ENCODE measurements at places on chromosomes 12 and 14. TPM values are rescaled to one million over a fixed set of nuclear protein-coding genes. Genes with fewer than 3 reads are reported as not detected.

DNA sequence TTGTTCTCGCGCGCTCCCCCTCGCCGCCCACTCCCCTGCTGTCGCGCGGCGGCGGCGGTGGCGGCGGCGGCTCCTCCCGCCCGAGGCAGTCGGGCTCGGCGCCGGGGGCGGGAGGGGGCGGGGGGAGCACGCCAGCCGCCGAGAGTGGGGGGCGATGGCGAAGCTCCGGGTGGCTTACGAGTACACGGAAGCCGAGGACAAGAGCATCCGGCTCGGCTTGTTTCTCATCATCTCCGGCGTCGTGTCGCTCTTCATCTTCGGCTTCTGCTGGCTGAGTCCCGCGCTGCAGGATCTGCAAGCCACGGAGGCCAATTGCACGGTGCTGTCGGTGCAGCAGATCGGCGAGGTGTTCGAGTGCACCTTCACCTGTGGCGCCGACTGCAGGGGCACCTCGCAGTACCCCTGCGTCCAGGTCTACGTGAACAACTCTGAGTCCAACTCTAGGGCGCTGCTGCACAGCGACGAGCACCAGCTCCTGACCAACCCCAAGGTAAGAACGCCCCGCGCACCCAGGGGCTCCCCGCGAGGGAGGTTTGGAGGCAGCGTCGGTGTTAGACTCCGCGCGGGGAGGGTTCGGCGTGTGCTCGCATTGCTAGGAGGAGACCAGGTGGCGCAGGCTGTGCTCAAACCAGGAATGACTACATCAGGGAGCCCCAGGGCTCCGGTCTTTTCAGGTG is 629 bp downstream of the KCNMB4 start:
- DNase-seq = peak; percentile 80

DNA sequence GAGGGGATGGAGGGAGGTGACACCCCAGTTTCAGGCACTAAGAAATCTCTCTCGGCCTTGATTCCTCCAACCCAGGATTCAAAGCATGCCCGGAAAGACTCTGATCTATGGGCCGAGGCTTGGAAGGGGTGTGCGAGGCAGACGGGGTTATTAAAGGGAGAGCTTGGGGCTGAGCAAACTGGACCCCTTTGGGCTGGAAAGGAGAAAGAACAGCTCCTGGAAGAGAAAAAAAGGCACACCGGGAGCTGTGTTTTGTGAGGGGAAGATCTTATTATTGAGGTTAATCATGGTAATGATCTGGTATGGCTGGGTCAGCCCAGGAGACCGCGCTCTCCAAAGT is 5.7 kb upstream of the HOXC4 start:
- DNase-seq = no peak

DNA sequence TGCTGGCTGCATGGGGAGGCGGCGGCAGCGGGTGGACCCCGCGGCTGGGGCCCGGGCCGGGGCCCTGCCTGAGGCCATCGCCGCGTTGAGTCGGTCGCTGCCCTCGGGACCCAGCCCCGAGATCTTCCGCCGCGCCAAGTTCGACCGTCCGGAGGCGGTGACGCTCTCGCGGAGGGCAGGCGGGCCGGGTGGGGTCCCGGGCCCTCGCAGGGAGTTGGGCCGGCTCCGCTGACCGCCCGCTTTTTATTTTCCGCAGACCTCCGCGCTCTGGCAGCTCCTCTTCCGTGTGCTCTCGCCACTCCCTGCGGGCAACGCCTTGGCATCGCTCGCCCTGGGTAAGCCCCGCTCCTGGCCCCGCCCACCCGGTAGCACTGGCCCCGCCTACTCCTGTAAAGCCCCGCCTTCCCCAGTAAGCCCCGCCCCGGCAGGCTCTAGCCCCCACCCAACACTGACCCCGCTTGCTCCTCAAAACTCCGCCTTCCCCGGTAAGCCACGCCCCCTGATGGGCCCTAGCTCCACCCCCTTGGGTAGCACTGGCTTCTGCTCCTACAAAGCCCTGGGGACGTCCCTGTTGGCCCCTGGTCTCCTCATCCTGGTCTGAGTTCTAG is 424 bp downstream of the TEDC1 start:
- DNase-seq = peak; percentile 81

DNA sequence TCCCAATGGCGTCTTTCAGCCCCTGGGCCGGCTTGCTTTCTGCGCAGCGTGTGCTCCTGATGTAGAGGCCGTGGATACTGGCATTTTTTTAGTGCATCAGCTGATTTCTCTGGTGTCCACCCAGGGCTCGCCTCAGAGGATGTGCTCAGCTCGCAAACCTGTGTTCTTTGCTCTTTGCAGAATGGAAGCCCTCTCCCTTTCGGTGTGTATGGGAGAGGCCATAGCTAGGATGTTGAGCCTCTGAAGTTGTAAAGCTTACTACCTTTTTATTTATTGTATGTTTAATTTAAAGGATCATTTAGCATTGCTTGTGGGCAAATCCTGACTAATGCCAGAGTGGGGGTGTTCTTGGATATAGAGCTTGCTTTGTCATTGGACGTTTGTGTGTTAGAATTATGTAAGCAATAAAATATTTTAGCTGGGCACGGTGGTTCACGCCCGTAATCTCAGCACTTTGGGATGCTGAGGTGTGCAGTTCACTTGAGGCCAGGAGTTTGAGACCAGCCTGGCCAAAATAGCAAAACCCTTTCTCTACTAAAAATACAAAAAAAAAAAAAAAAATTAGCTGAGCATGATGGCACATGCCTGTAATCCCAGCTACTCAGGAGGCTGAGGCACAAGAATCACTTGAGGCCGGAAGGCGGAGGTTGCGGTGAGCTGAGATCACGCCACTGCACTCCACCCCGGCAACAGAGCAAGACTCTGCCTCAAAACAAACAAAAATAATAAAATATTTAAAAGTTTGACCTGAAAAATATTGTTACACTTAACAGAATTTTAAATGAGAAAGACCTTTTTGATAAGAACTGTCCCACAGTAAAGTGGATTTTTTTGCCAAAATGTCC is 52.6 kb upstream of the MMP17 start:
- no peak for DNase-seq

- no peak for DNase-seq
Measured at GRCh38 chr12:109864916-109865315, 15.4 kb downstream of the GLTP start.

GRCh38 chr12:62256408-62257096 is 3.7 kb upstream of the USP15 start:
- DNase-seq = no peak

DNA sequence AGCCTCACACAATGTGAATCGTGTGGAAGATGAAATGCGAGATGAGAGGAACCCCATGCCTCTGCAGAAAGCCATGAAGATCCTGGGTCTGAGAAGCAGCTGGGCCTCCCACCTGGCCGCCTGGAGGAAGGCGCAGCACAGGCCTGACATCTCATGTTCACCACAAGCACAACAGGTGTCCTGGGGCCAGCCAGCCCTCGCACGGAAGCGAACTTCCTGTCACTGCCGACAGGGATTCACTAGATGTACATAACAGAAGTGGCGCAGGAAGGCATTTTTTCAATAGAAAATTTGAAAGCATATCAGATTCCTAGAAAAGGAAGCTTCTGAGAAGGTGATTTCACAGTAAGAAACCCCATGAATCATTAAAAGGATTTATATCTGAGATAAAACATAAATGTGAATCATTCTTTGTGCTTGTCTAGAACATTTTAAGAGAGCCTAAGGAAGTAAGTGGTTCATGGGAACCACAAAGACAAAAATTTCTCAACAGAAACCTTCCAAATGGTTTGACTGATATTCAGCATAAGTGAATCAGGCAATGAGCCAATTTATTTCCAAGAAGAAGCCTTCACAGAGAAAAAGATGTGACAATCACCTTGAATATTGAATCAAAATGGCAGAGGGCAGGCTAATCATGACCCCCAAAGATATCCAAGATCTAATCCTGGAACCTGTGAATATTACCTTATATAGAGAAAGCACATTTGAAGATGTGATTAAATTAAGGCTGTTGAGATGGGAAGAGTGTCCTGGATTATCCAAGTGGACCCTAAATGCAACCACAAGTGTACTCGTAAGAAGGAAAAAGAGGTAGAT is 311.9 kb downstream of the DUSP6 start:
- peak; percentile 73 for DNase-seq

GRCh38 chr14:101705733-101706508 is 55.6 kb upstream of the PPP2R5C start:
- DNase-seq = peak; percentile 82

DNA sequence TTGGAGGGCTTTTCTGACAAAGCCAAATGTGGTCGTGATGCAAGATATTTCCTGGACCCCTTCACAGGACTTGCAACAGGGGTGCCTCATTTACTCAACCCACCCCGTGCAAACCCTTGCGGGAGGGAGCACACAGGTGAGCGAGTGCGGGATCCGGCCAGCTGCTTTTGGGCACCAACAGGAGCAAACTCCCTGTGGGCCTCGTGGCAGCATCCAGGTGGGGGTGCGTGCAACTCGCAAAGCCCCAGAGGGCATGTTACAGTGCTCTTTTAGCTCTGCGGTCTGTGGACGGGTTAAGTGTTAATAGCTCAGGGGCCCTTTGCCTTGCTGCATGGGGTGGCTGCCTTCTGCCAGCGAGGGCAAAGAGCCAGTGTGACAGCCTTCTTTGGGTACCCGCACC is 707.6 kb upstream of the MDGA2 start:
- no peak for DNase-seq

- DNase-seq = no peak
Measured at GRCh38 chr12:74043343-74043742, 494.3 kb upstream of the ATXN7L3B start.

- DNase-seq = no peak
Measured at GRCh38 chr14:99436247-99437180, 44.1 kb downstream of the SETD3 start.

- no peak for DNase-seq
Measured at GRCh38 chr14:59848671-59849070, 21.9 kb downstream of the RTN1 start.

- DNase-seq = no peak
Measured at GRCh38 chr14:34053666-34054065, 102.8 kb upstream of the EGLN3 start.

DNA sequence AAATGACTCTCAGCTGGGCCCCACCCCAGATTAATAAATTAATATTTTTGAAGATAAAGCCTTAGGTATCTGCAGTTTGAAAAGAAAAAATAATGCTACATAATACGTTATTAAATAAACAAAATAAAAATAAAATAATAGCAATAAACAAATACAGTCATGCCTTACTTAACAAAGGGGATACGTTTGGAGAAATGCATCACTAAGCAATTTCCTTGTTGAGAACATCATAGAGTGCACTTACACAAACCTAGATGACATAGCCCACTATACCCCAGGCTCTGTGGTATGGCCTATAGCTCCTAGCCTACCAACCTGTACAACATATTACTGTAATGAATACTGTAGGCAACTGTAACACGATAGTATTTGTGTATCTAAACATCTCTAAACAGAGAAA is 7.1 kb upstream of the EGLN3 start:
- no peak for DNase-seq

DNA sequence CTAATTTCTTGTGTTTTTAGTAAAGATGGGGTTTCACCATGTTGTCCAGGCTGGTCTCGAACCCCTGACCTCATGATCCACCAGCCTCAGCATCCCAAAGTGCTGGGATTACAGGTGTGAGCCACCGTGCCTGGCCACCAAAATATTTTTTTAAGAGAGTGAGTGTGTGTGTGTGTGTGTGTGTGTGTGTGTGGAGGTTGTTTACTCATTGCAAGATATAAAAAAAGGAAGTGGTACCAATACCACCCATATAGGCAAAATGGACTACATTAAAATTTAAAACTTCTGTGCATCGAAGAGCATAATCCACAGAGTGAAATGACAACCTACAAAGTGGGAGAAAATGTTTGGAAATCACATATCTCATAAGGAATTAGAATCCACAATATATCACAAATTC is 15.5 kb upstream of the CLEC2A start:
- no peak for DNase-seq

GRCh38 chr14:69937367-69938081 is 58.3 kb downstream of the SMOC1 start:
- DNase-seq = no peak

- no peak for DNase-seq
Measured at GRCh38 chr12:107377596-107378385, 284.4 kb upstream of the CRY1 start.

GRCh38 chr12:52865090-52865944 is 16.5 kb upstream of the KRT78 start:
- peak; percentile 66 for DNase-seq

DNA sequence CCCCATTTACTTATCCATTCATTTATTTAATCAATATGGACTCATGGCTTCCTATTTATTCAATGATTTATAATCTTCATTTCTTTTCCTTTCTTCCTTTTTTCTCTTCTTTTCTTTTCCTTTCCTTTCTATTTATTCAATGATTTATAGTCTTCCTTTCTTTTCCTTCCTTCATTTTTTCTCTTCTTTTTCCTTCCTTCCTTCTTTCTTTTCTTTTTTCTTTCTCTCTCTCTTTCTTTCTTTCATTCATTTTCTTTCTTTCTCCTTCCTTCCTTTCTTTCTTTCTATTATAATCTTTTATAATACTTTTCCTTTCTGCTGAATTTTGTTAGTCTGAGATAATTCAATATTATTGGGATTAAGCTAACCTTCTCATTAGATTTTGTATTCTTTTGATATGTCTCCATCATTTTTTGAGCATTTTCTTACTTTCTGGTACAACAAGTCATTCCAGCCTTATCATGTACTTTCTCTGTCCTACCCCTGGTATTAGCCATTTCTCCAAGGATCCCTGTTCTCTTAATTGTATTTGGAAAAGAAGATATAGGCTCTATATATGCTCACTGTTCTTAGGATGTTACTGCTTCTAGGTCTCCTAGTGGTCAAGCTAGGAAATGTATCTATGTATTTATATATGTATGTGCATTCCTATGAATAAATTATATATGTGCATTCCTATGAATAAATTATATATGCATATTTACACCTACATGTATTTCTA is 12.1 kb downstream of the LACRT start:
- no peak for DNase-seq

DNA sequence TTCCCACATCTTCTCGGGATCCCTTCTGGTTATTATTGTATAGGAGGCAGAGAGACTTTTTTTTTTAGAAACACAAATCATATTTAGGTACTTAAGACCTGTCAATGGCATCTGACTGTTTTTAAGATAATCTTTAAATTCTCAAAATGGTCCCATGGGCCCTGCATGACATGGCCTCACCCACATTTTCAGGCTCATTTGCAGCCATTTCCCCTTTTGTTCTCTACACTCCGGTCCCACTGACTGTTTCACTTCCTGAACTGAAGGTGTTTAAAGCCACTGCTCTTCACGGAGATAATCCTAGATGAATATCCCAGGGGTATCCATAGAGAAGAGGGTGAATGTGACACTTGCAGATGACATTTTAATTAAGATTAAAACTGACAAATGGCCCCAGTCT is 12.3 kb upstream of the C12orf71 start:
- no peak for DNase-seq

- DNase-seq = no peak
Measured at GRCh38 chr14:72737560-72737943, 156.3 kb downstream of the DPF3 start.

Gene MEG3
- total RNA-seq = 246 TPM

Gene MMP17
- total RNA-seq = 5.4 TPM

Gene TBC1D30
- total RNA-seq = 9.7 TPM

Gene SYCP3
- total RNA-seq = 0.65 TPM

Gene DBX2
- 0.19 TPM for total RNA-seq

Gene SLC4A8
- 1.4 TPM for total RNA-seq

Gene RNFT2
- 3.0 TPM for total RNA-seq

All from aorta (tissue), 5 donors.